Activated T-cell treated with anti-CD3 and anti-CD28 coated beads, Interleukin-2, amount 50 U/mL, for 72 hours (primary cell): ENCODE measurements at places on chromosomes 12 and 14.

- DNase-seq, result no peak
These were observed 41.7 kb downstream of the RIC8B start for GRCh38 chr12:106816231-106816630.

- no peak for DNase-seq
These were observed 4.9 kb downstream of the PTHLH start for GRCh38 chr12:27967551-27968054.

- no peak for DNase-seq
These were observed 485 bp upstream of the PNMA1 start for GRCh38 chr14:73714656-73715081.

DNA sequence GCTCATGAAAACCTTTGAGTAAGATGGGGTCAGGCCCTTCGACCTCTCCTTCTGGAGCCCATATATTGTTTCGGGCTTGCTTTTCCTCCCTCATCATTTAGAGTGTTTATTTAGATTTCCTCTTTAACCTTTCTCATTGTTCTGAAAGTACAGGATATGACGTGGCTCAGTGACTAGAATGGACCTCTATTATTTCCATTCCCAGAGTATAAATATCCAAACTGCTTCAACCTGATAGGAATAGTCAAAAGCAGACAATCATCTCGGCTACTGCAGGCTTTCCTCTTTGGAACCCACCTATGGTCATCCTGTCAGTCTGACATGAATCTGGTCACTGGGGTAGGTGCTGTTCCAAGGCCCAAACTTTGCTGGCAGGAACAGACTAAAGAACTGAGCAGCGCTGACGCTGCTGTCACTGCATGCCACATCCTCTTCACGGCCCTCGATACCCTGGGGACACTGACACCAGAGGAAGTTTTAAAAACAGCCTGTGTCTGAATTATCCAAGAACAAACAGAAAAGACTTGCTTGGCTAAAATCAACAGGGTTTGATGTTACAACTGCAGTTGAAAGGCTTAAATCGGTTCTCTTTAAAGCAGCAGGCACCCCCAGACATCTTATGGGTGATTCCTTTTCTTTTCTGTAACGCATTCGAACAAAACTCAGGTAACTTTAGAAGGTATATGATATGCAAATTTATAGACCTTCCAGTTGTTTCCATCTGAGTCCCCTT, 5.0 kb upstream of the DDX47 start:
- DNase-seq, result peak; percentile 61

DNA sequence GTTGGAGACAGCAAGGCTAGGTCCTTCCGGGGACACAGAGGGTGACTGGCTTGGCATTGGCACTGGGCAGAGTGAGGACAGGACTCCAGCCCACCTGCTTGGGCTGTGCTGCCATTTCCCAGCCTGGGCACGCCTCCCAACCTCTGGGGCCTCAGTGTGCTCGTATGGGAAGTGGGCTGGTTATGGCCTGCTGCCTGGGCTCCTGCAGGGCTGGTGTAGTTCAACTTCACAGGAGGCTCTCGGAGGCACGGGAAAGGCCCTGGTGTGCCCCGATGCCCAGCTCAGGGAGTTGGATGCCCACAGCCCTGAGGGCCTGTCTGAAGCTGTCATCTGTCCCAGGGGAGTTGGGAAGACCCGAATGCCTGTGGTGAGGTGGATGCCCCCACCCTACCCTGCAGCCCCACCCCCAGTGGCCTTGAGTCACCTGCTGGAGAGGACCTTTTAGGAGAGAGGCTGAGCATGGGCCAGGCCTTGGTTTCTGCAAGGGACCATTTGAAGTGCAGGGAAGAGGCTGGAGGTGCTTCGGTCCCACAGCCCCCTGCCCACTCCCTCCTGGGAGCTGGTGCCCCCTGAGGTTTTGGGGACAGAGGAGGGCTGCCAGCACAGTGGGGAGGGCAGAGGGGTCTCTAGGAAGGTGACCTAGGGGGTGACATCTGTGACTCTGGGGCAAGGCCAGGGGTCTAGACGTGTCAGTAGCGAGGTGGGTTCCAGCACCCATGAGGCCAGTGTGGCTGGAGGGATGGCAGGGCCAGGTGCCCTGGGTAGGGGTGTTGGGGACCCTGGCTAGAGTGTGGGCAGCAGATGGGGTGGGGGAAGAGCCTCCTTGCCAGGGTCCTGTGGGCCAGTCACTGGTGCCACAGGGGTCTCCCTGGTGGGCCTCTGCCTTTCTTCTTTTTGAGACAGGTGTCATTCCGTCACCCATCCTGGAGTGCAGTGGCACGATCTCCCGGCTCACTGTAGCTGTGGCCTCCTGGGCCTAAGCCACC, 9.1 kb downstream of the ULK1 start:
- DNase-seq, result no peak

DNA sequence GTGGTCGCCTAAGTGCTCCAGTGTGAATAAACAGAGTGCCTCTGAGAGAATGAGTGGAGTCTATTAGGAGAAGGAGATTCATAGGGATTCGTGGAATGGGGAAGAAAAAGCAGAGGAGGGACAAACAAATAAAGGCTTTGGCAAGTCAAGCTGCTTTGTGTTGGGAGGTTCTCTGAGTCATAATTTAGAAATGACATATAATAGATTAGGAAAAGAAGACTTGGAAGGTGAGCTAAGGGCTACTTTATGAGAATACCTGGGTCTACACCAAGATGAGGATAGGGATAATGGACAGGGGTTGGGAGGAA, 6.4 kb upstream of the NTN4 start:
- DNase-seq, result no peak

GRCh38 chr14:74083161-74083560, 1.1 kb downstream of the ALDH6A1 start:
- no peak for DNase-seq
